CD4-positive, alpha-beta memory T cell (primary cell): ENCODE measurements at places on chromosomes 13 and 19. TPM values are rescaled to one million over a fixed set of nuclear protein-coding genes. Genes with fewer than 3 reads are reported as not detected.

- DNase-seq, result no peak
- no peak overlapping the region for H3K27ac ChIP-seq
- H3K27me3 ChIP-seq, result no peaks in the 10 kb centered on the region
- H3K4me3 ChIP-seq, result no peak overlapping the region
Measured at GRCh38 chr19:16031872-16032200, 44.5 kb upstream of the TPM4 start.

DNA sequence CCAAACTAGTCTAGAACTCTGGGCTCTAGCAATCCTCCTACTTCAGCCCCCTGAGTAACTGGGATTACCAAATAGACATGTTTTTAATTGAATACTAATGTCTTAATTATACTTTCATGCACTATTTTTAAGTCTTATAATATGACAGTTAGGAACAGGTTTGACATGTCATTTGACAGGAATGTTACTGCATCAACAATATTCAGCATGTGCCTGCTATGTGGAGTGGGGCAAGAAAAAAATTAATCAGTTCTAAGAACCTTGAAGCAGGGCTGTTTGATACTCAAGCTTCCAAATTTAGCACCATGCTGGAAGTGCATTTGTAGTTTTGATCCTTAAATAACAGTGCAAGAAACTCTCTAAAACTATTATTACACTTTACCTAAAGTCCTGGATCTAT, 265.3 kb downstream of the MZT1 start:
- H3K36me3 ChIP-seq, result no peaks in the 10 kb centered on the region
- no peaks in the 10 kb centered on the region for H3K27me3 ChIP-seq
- no peaks in the 10 kb centered on the region for H3K4me1 ChIP-seq
- no peak overlapping the region for H3K27ac ChIP-seq
- DNase-seq, result no peak
- H3K4me3 ChIP-seq, result no peak overlapping the region

GRCh38 chr19:48006762-48007161, 12.3 kb downstream of the ELSPBP1 start:
- no peaks in the 10 kb centered on the region for H3K36me3 ChIP-seq
- no peak for DNase-seq

DNA sequence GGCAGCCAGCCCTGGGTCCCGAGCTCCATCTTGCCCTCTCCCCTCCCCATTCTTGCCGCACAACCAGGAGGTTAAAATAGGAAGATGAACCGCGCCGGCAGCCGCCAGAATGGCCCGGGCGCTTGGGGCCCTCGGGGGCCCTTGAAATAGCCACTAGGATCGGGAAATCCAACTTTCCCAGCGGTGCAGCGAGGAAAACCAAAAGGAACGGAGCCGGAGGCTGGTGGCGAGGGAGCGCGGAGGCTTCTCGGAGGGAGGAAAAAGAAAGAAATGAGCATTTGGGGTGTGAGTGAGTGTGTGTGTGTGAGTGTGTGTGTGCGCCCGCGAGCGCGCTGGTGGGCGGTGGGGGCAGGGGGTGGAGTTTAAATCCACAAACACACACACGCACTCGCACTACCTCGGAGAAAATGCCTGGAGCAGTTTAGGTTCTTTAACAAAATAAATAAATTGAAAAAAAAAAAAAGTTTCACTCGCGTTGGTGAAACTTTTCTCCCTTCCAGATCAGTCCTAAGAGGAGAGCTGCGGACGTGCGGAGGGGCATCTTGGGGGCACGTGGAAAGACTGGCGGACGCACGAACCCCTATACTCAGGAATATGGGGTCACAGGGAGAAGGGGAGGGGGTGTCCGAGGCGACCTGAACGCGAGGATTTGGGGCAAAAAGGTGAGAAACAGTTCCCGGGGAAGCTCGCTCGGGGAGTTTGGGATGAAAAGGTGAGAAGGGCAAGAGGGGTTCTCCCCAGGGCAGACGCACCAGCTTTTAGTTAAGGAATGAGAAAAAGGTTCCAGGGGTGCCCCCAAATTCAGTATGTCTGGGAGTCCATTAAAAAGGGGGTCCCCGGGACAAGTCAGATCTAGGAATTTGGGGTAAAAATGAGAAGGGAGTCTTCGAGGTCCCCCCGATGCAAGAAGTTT, 1.3 kb downstream of the RFX2 start:
- peak; percentile 65 for DNase-seq
- H3K27ac ChIP-seq, result no peak overlapping the region
- no peaks in the 10 kb centered on the region for H3K36me3 ChIP-seq

DNA sequence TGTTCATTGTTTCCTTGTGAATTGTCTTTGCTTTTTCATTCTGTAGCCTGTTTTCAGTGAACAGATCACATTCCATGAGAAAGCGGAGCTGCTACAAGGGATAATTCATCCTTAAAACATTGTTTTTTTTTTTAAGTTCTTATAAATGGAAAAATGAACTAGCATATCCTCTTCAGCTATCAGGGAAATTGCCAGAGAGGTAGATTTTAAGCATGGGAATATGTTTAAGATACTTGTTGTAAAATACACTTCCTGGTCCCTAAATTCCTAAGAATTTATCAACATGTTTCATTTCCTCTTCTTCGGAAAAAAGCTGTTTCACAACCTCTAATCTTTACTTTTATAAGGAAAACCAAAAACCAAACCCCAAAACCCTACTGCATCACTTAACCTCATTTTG, 238.0 kb downstream of the POSTN start:
- no peak overlapping the region for H3K27ac ChIP-seq
- no peaks in the 10 kb centered on the region for H3K36me3 ChIP-seq
- H3K4me3 ChIP-seq, result no peak overlapping the region
- no peaks in the 10 kb centered on the region for H3K4me1 ChIP-seq
- no peaks in the 10 kb centered on the region for H3K27me3 ChIP-seq

DNA sequence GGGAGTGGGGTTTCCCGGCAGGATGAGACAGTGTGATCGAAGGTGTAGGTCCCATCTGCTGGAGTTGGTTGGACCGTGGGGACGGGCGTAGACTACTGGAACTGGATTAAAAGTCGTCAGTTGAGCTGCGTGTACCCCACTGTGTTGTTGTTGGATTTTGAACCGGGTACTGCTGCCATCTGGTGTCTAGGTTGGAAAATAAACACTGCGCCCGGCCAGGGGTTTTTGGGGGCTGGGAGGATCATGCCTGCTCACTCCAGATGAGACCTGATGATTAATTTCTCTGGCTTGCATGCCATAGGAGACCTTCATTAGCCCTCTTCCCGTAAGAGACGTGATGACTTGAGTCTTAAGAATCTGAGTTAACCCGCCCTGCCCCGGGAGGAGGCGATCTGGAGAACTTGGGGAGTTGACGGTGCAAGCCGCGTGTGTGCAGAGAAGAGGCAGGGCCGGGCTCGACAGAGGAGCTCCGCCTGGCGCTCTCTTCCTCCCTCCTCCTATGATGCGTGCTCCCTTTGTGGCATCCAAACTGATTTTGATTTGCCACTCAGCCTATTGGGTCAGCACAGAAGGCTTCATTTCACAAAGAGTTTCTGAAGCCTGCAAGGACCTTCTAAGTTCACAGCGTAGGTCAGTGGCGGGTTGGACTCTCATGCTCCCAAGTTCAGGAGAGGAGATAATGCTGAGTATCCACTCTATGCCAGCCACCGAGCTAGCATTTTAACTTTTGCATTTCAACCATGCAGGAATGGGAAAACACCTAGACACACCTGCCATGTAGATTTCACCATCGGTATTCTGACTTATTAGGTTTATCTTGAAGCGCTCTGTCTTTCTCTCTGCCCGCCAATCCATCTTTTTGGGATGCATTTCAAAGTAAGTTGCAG, 2.7 kb downstream of the UHRF1 start:
- H3K27ac ChIP-seq, result peak overlapping the region; percentile 33
- H3K4me3 ChIP-seq, result peak overlapping the region; percentile 71
- H3K27me3 ChIP-seq, result no peaks in the 10 kb centered on the region
- H3K36me3 ChIP-seq, result no peaks in the 10 kb centered on the region

DNA sequence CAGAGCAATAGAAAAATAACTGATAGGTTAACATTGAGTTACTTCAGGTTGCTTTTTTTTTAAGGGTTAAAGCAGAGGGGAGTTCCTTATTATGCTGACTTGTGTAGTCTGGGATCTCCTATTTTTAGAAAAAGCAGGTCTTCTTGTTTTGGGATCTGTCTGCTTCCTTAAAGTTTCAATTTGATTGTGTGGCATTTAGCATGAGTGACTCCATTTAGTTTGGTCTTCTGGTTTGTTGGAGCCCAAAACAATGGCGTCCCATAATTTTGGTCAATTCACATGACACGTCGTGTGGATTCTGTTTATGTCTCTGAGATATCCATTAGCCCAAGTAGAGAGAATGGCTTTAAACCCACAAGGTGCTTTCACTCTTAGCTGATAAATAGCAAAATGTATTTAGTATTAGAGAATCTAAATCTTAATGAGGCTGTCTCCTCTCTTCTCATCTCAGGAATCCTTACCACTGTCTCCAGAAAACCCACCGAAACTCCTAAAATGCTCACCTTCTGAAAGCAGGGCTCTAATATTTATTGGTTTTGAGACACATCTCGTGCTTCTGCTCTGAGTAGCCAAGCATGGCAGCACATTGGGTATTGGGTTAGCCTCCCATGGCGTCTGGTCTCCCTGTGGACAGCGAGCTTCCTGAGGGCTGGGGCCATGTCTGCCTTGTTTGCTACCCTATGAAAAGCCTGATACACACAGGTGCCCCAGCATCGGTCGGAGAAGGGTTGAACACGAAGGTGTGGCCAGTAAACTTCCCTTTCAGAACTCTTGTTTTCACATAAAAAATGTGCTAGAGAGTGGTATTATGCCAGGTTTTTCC, 67.2 kb upstream of the GPR183 start:
- no peaks in the 10 kb centered on the region for H3K27me3 ChIP-seq
- H3K4me1 ChIP-seq, result peaks cover 85% of the 10 kb centered on the region
- H3K4me3 ChIP-seq, result no peak overlapping the region
- H3K27ac ChIP-seq, result peak overlapping the region; percentile 39
- H3K36me3 ChIP-seq, result no peaks in the 10 kb centered on the region

DNA sequence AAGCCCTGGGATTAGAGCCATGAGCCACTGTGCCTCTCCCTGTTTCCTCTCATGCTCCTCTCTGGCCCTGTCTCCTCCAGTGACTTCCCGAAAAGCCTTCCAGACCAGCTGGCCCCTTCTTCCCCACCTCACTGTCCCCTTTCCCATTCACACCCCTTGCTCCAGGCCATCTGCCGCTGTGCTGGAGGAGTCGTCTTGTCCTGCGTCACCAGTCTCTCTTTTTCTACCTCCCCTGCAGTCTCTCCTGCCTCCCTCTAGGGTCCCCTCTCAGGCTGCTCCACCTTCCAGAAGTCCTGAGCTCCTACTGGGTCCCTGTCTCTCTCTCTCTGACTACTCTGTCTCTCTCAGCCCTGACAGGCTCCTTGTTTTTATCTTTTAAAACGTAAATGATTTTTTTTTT, 5.3 kb upstream of the FFAR1 start:
- no peaks in the 10 kb centered on the region for H3K27me3 ChIP-seq
- H3K4me1 ChIP-seq, result peaks cover 20% of the 10 kb centered on the region
- no peak for DNase-seq

DNA sequence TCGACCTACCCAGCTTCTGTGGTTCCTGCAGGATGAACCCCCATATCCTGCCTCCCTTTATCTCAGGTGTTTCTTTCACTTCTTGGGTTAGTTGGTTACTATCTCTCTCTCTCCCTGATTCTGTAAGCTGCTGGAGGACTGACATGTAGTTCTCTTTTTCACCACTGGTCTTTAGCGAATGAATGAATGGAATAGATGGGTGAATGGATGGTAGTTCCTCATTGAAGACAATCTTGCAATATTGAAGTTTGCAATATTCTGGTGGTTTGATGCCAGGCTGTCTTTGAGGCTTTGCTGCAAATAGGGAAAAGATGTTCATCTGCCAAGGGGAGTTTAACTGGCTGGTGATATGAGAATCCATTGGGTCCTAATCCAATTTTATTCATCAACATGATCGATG, 120.2 kb downstream of the UBL3 start:
- DNase-seq, result no peak
- H3K4me1 ChIP-seq, result no peaks in the 10 kb centered on the region
- no peaks in the 10 kb centered on the region for H3K36me3 ChIP-seq

DNA sequence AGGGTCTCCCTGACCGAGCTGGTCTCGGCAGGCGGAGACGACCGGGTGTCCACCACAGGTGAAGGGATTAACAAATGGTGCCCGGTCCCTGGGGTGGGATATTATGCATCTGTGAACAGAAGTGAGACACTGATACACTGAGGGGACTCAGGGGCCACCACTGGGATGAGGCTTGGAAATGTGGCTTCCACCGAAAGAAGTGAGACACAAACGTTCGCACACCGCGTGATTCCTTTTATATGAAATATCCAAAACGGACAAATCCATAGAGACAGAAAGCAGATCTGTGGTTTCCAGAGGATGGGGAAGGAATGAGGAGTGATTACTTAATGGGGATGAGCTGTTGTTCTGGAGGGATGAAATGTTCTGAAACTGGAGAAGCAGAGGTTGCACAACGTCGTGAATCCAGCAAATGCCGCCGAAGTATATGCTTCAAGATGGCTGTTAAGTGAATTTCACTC, 47.5 kb downstream of the C13orf46 start:
- no peaks in the 10 kb centered on the region for H3K36me3 ChIP-seq
- peaks cover 7% of the 10 kb centered on the region for H3K4me1 ChIP-seq
- no peak overlapping the region for H3K27ac ChIP-seq
- no peak for DNase-seq
- H3K4me3 ChIP-seq, result no peak overlapping the region

DNA sequence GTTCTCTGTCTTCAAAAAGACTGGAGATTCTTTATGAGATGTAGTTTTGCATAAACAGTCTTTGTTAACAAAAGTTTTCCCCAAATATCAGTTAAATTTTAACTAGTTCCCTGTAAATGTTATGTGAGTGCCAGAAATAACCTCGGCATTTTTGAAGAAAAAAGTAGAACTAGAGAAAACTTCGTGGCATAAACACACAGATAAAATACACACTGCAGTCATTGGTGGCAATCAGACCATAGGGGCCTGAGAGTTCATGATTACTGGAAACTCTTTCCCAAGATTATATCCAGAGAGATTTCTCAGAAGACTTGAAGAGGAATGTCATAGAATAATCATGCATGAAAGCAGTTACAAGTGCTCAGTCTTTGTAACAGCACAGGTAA, 190.0 kb downstream of the MZT1 start:
- no peaks in the 10 kb centered on the region for H3K27me3 ChIP-seq
- no peaks in the 10 kb centered on the region for H3K4me1 ChIP-seq
- no peak for DNase-seq
- H3K27ac ChIP-seq, result no peak overlapping the region

DNA sequence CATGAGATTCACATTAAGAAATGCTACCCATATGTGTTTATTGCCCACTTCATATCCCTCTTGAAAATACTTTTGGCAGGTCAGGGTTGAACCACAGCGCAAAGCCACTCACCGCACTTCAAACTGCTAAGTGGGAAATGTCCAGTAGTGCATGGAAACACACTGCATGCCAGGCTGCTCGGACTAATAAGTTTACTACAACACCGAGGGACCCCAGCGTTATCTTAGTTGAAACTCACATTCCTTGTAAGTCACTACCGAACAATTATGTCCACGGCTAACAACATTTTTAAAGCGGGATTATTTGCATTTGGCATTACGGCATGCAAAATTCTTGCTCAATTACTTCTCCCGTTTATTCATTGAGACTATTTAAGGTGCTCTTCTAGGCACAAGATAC, 4.0 kb downstream of the BRD4 start:
- H3K36me3 ChIP-seq, result peaks cover 4% of the 10 kb centered on the region
- no peaks in the 10 kb centered on the region for H3K27me3 ChIP-seq

GRCh38 chr19:16628984-16629691, 1.1 kb upstream of the MED26 start:
- no peaks in the 10 kb centered on the region for H3K27me3 ChIP-seq
- H3K4me3 ChIP-seq, result peak overlapping the region; percentile 90
- peaks cover 3% of the 10 kb centered on the region for H3K36me3 ChIP-seq
- peak overlapping the region; percentile 91 for H3K27ac ChIP-seq
- peaks cover 34% of the 10 kb centered on the region for H3K4me1 ChIP-seq

The FRY gene
- polyA plus RNA-seq, result 2.3 TPM

The CEACAM7 gene
- not detected for polyA plus RNA-seq

The SERTAD1 gene
- 10.7 TPM for polyA plus RNA-seq

The RAB3A gene
- polyA plus RNA-seq, result 1.0 TPM

The MCEMP1 gene
- not detected for polyA plus RNA-seq

The UBE2L5 gene
- polyA plus RNA-seq, result not detected

The ZNF112 gene
- polyA plus RNA-seq, result not detected

The ZNF444 gene
- polyA plus RNA-seq, result 6.2 TPM

The MRI1 gene
- polyA plus RNA-seq, result 18.4 TPM
